ENCODE measurements at places on chromosomes 1 and 21.

DNA sequence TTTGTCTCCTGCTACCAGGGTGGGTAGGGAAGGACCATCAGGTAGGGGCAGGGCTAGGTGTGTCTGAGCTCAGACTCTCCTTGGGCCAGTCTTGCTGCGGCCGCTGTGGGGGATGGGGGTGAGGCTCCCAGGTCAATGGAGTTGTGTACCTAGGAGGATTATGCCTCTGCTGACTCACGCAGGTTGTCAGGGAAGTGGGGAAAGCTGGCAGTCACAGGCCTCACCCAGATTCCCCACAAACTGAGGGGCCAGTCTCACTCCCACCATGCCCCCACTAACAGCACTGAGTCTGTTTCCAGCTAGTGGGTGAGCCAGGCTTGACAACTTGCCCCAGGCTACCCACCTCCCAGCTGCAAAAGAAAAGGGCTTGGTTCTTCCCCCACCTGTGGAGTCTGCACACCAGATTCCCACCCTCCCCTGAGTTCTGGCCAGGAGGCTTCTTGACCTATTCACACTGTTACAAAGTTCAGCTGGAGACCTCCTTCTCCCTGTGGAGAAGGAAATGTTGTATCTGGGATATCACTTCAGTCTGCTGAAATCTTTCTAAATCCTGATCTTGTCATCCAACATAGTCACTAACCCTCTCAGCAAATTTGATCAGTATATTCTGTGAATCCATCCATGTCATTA lies 69.2 kb upstream of the GJA8 start:
- DNase-seq: no peak

GRCh38 chr1:213414346-213414745 lies 363.3 kb downstream of the RPS6KC1 start:
- no peak for DNase-seq

- DNase-seq: no peak
Measured at GRCh38 chr1:17653728-17654351, 101.3 kb upstream of the ACTL8 start.

- DNase-seq: peak; percentile 18
Measured at GRCh38 chr1:14149431-14149830, 449.1 kb upstream of the KAZN start.

DNA sequence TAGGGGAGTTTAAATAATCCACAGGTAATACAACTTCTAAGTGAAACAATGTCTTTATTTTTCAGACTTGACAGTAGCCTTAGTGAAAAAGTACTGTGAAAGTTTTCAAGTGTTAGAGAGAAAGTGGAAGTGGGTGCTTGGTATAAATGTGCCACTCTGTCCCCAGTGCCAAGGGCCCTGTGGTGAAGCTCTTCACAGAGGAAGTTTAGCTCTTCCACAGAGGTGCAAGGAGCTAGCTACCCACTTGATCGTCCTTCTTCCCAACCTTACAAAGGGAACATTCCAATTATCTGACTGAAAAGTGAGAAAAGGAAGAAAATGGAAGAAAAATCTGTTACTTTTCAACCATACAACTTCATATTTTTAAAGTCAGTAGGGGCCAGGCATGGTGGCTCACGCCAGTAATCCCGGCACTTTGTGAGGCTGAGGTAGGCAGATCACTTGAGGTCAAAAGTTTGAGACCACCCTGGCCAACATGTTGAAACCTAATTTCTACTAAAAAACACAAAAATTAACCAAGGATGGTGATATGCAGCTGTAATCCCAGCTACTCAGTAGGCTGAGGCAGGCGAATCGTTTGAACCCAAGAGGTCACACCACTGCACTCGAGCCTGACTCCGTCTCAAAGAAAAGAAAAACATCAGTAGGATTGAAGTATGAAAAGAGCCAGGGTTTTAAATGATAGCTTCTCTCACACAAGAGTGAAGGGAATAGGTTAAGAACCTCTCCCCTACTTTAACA lies 41.0 kb upstream of the PTPRC start:
- DNase-seq: no peak

- DNase-seq: no peak
Measured at GRCh38 chr1:51612447-51612961, 4.4 kb upstream of the OSBPL9 start.

GRCh38 chr1:206925106-206925736 lies 3.5 kb upstream of the FCMR start:
- no peak for DNase-seq

GRCh38 chr1:155134880-155135414 lies 705 bp upstream of the SLC50A1 start:
- DNase-seq: peak; percentile 91

DNA sequence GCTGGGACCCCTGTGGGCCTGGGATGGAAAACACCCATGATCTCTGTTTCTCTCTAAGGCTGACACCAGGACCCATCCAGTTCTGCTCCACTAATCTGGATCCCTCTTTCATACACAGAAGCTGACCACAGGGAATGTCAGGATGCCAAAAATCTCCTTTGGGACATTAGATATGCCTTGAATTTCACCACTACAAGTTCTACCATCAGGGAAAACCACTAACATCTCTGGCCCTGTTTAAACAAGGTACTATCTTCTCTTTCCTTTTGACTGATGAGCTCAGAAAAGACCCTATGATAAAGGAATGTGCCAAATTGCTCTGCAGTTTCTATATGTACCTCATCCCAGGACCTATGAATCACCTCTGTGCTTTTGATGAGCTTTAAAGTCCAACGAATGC lies 10.2 kb upstream of the PLXNA2 start:
- DNase-seq: no peak

DNA sequence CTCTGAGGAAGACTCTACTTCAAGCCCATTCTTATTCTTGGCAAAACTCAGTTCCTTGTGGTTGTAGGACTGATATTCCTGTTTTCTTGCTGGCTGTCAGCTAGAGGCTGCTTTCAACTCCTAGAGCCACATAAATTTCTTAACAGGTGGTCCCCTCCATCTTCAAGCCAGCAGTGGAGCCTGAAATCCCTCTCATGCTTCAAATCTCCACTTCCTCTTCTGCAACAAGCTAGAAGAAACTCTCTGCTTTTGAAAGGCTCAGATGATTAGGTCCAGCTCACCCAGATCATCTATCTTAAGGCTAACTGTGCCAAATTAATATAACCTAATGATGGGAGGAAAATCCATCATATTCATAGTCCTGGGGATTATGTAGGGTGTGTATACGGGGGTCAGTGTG lies 43.2 kb upstream of the CD34 start:
- no peak for DNase-seq

DNA sequence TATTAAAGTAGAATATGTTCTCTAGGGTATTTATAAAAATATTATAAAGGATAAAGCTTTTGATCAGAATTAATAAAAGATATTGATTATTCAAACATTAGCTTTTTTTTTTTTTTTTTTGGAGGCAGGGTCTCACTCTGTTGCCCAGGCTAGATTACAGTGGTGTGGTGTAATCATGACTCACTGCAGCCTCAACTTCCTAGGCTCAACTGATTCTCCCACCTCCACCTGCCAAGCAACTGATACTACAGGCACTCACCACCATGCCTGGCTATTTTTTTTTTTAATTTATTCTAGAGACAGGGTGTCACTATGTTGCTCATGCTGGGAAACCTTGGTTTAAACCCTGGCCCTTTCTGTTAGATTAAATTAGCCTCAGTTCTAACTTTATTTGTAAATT lies 188.3 kb downstream of the CLEC20A start:
- no peak for DNase-seq

- no peak for DNase-seq
Measured at GRCh38 chr1:240149484-240150094, 57.9 kb downstream of the FMN2 start.

DNA sequence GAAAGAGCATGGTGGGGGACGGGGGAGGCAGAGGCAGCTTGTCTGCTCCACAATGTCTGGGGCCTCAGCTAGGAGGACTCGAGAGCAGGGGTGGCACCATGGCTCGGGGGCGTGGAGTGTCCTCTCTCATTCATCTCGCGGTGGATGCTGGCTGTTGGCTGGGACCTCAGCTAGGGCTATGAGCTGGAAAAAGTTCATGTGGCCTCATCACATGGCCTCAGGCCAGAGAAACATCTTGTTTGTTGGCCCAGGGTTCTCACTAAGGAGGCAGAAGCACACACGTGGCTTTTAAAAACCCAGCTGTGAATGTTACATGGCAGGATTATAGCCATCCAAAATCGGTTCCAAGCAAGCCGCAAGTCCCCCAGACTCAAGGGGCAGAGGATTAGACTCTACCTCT lies 6.2 kb upstream of the CENPS start:
- DNase-seq: no peak

DNA sequence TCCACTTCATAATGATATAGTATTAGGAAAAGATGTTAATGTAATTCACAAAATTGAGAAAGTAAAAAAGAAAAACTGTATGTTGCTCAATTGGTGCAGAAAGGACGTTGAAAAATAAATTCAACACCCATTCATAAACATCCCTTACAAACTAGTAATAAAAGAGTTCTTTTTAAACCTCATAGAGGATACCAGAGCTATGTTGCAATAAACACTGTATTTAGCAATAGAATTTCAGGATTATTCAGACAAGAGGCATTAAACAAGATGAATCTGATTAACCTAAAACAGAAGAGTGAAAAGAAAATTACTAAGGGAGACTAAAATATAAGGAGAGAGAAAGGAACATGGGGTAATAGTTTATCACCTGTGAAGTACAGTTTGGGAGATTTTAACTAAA lies 154.8 kb downstream of the NTPCR start:
- DNase-seq: no peak

DNA sequence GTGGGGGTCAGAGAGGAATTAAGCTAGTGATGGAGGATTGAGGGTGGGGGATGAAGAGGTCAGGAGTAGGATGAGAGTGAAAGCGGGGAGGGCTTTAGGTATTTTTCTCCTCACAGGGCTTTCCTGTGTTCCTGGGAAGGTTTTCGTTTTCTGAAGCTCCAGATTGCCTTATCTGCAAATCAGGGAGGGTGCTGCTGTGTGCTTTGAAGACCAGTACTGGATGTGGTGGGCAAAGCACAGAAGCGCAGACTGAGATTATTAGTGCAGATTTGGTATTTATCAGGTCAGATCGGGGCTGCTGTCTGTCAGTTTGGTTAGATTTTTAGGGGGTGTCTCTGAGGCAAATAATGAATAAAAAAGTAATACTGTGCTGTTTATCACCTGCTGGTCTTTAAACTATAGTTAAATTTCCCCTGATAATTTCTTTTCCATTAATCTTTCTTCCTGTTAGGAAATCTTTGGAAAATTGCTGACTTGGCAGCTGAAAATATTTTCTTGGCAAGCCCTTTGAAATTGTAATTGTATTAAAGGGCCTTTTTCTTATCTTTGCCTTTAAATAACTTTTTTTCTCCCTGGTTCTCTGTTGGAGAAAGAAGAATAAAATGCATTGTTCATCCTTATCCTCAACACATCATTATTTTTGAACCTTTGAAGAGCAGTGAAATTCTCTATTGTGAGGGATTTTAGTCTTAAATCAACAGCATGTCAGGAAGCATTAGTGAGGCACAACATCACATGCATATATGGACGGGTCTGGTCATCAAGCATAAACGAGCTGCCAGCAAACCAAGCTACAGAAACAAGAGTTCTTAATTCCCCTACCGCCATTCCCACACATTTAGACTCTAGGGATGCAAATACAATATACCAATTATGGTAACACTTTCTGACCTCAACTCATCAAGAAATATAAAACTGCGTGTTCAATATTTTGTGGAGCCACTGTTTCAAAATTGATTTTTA lies 139.6 kb downstream of the S1PR1 start:
- DNase-seq: no peak

DNA sequence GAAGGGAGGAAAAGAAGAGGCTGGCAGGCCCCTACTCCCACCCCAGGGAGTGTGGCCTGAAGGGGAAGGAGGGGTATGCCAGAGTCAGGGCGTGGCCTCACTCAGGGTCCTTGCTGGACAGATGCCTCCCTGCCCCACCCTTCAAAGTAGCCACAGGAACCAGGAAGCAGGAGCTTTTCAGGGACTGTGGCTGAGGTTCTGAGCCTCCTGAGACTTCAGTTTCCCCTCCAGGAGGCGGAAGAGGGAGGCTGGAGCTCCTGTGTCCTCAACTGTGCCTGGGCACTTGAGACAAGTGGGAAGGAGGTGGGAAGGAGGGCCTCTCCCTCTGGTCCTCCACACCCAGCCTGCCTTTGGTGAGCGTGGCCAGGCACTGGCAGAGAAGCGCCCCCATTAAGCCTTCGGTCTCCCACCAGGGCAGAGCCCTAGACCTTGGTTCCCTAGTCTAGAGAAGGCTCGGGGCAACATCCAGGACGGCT lies 5.3 kb downstream of the CELSR2 start:
- DNase-seq: no peak

GRCh38 chr1:173529106-173529505 lies 52.0 kb downstream of the PRDX6 start:
- no peak for DNase-seq

- DNase-seq: no peak
Measured at GRCh38 chr1:1275836-1276235, 2.2 kb upstream of the UBE2J2 start.

DNA sequence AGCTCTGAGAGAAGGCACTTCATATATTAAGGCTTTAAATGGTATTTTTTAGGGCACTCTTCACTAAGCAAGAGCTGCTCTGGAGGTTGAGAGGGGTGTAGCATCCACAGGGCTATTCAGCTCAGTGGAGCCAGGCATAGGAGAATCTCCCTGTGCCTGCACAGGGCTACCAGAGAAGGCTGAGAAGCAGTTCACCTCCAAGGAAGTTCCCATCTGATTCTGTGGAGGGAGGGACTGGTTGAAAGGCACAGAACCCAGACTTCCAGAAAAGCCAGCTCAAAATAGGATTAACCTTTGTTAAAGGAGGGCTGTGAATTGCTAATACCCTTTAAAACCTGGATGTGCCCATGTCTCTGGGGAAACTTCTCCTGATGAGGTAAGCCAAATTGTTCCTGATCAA lies 304.5 kb downstream of the TTLL7 start:
- DNase-seq: no peak

GRCh38 chr1:172818841-172819527 lies 160.1 kb downstream of the FASLG start:
- DNase-seq: no peak

GRCh38 chr1:168706391-168706992 lies 22.5 kb downstream of the DPT start:
- DNase-seq: no peak

DNA sequence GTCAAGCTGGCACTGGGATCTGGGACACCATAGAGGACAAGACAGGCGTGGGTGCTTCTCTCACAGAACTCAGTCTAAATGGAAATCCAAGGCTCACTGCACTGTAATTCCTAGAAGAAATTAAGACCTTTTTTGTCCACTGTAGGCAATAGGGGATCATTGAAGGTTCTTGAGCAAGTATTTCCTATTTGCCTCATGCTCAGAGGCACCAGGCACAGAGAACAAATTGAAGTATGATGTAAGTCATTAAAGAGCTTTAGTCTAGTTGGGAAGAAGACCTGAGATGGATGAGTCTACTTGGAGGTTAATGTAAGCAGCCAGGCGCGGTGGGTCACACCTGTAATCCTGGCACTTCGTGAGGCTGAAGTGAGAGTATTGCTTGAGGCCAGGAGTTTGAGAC lies 34.6 kb downstream of the EIF2D start:
- DNase-seq: no peak

GRCh38 chr1:112997781-112998180 lies 41.8 kb upstream of the SLC16A1 start:
- DNase-seq: no peak

All from H54 (cell line).